ENCODE measurements at places on chromosomes 6 and 20.
A peak's percentile ranks its signal among the peaks of the same experiment; 100 is the strongest.

GRCh38 chr20:38791940-38792339 lies 13.6 kb upstream of the PPP1R16B start:
- no peak for DNase-seq

- DNase-seq = no peak
Measured at GRCh38 chr6:140061110-140062042, 686.9 kb upstream of the CITED2 start.

DNA sequence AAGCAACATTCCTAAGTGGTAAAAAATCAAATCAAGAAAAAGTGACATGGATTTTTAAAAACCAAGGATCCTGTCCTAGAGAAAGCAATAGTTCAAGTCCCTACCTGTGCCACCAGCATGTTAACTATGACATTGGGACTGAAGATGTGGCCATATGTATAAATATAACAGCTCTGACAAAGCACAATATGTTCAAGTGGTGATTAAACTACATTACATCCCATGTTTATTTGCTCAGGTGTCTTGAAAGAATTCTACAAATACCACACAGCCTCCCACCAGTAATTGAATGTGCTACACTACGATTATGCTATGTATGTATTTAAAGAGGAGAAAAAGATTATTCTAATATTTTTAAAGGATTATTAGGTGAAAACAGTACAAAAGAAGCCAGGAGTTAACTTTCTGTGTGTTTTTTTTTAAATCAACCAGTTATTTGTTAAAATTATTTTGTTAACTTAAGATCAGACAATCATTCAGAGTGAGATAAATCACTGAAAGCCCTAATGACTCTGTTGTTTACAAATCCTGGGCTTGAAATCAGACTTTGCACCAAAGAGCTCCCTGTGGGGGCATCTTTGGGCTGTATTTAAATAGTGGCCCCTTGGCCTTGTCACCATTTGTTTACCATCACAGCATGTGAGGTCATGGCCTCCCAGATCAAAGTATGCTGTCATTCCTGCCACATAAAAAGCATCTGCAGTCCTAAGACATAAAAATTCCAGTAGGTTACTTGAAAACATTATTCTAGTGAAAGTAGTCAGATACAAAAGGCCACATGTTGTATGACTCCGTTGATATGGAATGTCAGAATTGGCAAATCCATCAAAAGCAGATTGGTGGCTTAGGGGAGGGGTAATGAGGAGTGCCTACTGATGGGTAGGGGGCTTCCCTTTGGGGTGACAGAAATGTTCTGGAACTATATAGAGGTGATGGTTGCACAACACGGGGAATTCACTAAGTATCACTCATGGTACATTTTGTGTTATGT lies 17.1 kb downstream of the TTLL2 start:
- DNase-seq = no peak

GRCh38 chr20:62765021-62765420 lies 31.3 kb upstream of the MRGBP start:
- no peak for DNase-seq

- DNase-seq = no peak
Measured at GRCh38 chr6:12529364-12530019, 187.1 kb upstream of the PHACTR1 start.

GRCh38 chr20:58722877-58723627 lies 30.5 kb downstream of the NPEPL1 start:
- no peak for DNase-seq

- no peak for DNase-seq
Measured at GRCh38 chr6:50826803-50827202, 8.1 kb downstream of the TFAP2B start.

- no peak for DNase-seq
Measured at GRCh38 chr6:15689586-15690482, 27.0 kb upstream of the DTNBP1 start.

- no peak for DNase-seq
Measured at GRCh38 chr6:143068001-143068400, 7.3 kb downstream of the AIG1 start.

GRCh38 chr20:1298166-1298565 lies 30.8 kb downstream of the SDCBP2 start:
- no peak for DNase-seq

DNA sequence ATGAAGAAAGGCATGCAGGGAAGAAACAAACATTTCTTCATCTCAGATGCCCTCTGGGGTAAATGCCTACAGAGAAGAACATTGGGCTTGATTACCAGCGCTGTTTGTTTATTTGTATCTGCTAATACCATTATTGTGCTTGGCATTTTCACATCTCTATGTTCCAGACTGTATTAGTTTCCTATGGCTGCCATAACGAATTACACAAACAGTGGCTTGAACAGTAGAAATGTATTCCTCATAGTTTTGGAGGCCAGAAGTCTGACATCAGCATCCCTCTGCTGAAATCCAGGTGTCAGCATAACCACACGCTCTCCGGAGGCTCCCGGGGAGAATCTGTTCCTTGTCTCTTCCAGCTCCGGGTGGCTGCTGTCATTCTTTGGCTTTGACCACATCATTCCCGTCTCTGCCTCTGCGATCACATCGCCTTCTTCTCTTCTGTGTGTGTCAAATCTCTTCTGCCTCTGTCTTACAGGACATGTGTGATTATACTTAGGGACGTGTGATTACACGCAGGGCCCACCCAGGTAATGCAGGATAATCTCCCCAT lies 241.6 kb upstream of the SUPT3H start:
- DNase-seq = no peak

- DNase-seq = no peak
Measured at GRCh38 chr20:3130051-3130600, 29.5 kb downstream of the FASTKD5 start.

GRCh38 chr20:22544462-22544861 lies 39.9 kb downstream of the FOXA2 start:
- DNase-seq = no peak

- no peak for DNase-seq
Measured at GRCh38 chr20:62850333-62850974, 11.2 kb downstream of the TCFL5 start.

DNA sequence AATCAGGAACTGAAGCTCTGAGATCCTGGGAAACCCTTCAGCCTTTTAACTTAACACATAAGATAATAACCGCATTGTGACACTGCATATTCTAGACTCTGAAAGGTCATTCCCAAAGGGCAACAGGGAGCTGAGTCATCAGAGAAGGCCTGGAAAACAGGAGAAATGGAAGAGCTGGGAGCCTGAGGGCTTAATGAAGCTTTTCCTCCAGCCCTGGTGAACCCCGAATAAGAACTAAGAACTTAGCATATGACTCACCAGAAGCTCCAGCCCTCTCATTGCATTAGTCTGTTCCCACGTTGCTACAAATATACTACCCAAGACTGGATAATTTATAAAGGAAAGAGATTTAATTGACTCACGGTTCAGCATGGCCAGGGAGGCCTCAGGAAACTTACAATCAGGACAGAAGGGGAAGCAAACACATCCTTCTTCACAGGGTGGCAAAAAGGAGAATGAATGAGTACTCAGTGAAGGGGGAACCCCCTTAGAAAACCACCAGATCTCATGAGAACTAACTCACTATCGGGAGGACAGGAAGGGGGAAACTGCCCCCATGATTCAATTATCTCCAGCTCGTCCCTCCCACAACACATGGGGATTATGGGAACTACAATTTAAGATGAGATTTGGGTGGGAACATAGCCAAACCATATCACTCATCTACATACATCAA lies 648.5 kb downstream of the TFAP2A start:
- no peak for DNase-seq

- DNase-seq = no peak
Measured at GRCh38 chr20:1577906-1578305, 20.4 kb upstream of the SIRPD start.

DNA sequence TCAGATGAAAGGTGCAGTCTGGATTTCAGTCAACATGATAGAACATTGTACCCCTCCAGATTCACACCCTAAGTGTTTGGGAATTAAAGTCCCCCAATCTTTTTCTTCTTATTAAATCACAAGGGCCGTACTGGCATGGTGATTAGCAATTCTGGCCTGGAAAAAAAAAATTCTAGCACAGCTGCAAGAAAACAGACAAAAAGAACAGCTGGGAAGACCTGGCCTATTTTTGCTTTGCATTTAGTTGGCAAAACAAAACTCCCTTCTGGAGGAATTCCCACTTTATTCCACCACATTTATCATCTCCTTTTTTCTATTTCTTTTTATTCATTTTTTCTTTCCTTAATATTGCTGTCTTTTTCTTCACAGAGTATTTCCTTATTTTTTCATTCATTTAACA lies 39.8 kb upstream of the AKAP12 start:
- DNase-seq = no peak

DNA sequence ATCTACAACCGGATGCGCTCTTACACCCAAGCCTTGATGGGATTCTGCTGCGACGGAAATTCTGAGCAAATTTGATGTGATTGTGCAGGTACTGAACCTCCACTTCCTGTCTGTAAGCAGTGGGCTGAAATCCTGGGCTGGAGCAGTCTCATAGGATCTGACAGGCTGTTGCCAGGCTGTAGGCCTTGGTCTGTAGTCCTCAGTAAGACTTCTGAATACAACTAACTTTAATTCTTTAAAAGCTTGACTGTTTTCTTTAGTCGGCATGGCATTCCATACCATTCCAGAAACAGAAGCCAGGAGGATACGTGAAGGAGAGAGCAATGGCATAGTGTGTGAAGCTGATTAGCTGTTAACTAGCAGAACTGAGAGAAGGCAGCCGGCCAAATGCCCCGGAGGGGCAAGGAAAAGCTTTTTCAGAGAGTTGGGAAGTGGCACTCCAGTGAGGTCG lies 68.3 kb downstream of the ADTRP start:
- peak; percentile 31 for DNase-seq
